ENCODE measurements at places on chromosomes 11 and 22.

DNA sequence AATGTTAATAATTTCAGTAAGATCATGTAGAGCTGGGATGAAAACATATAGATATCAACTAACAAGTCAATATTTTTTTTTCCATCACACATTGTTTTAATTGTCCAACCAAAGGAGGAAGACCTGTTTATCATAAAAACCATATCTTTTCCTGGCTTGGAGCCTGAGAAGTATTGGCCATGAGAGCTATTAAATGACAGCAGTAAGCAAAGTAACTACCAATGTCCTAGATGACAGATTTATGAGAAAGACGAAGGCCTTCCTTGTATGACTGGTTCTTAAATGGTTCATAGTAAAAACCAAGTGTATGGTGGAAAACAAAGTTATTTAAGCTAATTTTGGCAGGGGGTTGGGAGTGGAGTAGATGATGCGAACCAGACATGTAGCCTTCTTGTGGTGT, 1147.1 kb upstream of the TENM4 start:
- no peak for DNase-seq

- no peak for DNase-seq
These were observed 863 bp downstream of the SIAE start for GRCh38 chr11:124672536-124673215.

DNA sequence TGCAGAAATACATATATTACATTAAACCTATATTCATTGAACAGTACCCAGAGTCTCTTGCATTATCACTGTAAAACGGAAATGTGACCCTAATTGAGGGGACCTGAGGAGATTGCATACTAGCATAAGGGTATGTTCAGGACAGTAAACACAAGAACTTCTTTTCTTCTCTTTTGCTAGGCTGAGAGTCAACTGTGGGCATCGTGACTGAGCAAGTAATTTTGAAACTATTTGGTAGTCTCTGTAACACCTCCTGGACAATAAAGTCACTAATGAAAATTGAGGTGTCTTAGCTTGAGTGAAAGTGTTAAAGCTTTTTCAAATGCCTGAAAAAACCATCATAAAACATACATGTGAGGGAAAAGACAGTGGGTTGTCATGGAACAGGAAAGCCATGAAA, 90.9 kb downstream of the PDHX start:
- no peak for DNase-seq

GRCh38 chr11:35850191-35850590, 93.7 kb upstream of the LDLRAD3 start:
- DNase-seq, result no peak

GRCh38 chr22:23523713-23524112, 56.4 kb downstream of the IGLL1 start:
- no peak for DNase-seq

DNA sequence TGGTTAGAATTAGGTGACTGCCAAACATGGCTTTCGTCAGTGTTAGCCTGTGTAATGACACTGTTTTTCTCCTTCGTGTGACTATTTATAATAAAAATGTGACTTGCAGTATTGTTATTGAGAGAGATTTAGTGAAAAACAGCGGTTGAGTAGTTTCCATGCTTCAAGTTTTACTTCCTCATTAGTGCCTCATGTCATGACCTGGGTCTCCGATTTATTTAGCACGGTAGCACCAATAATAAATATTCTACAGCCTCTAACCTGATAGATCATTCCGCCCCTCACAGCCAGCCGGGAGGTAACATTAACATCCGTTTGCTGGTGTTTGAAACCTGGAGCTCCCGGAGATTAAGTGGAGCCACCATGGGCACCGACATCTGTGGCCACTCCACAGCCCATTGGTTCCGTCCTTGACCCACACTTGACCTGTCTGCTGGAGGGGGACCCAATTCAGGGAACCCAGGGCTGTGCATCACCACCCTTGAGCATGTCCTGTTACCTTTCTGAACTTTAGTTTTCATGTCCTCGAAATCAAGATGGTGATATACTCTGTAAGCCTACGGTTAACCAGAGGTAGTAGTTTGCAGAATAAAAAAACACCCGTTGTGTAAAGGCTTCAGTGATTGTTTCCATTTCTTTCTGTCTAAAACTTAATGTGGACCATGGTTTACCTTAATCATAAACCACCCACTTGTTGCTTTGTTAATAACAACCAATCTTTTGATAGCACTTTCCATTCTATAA, 104.1 kb downstream of the ATXN10 start:
- DNase-seq, result no peak

GRCh38 chr11:34309965-34310364, 47.8 kb downstream of the ABTB2 start:
- no peak for DNase-seq

- no peak for DNase-seq
These were observed 603 bp upstream of the ZFTA start for GRCh38 chr11:63769042-63769713.

DNA sequence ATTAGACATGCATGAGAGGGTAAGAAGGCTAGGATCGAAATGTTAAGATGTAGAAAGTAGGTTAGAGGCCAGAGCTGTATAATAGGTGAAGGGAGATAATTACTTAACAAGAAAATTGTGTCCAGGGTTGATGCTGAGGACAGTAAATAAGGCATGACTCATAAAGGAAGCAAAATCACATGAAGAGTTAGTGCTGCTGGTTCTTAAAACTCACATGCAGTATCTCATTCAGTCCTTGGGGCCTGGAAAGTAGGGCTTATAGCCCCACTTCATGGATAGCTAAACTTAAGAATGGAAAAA, 130.2 kb downstream of the NCAM1 start:
- no peak for DNase-seq

DNA sequence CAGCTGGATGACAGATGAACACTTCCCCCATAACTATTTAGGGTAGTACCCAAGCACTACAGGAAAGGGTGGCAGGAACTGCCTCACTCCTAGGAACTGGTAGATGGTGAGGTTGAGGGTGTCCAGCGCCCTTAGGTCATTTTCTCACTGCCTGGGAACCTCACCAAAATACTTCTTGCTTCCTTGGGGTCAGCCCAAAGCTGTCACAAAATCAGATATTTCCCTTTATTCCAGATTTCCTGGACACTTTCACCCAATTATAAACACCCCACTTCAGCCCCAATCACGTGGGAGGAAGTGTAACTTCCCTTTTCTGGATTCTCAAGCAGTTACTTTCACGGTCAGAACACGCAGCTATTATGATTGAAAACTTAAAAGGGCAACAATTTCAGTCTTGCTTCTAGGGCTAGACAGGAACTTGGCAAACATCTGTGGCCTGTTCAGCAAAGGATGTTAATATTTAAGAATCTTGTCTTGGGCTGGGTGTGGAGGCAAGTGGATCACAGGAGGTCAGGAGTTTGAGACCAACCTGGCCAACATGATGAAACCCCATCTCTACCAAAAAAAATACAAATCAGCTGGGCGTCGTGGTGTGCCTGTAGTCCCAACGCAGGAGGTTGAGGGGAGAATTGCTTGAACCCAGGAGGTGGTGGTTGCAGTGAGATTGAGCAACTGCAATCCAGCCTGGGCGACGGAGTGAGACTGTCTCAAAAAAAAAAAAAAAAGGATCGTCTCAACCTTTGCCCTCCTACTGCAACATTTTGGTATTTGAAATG, 4.0 kb downstream of the FTH1 start:
- DNase-seq, result no peak

DNA sequence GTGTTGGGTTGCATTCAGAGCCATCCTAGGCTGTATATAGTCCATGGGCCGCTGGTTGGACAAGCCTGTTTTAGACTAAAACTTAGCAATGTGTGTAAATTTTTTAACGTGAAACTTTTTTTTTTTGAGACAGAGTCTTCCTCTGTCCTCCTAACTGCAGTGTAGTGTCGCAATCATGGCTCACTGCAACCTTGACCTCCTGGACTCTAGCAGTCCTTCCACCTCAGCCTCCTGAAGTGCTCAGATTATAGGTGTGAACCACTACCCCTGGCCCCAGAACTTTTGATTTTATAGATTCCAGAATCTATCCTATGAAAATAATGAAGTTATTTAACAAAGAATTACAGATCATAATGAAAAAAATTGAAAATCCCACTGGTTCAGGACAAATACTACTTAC, 29.9 kb upstream of the PANX2 start:
- no peak for DNase-seq

DNA sequence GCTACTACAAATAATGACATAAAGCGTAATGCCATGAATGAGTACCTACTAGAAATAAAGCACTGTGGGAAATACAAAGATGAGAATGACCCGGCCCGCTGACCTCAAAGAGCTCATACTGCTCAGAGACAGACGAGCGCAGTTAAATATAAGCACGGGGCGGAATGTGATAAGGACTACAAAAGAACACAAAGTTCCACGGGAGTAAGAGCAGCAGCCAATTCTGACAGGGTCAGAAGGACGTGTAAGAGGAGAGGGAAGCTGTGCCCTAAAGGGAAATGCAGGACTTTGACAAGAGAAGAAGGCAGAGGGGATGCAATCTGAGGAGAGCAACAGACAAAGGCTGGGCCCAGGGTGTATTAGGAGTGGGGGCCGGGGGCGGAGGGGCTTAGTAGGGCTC, 314.6 kb downstream of the LARGE1 start:
- DNase-seq, result no peak

DNA sequence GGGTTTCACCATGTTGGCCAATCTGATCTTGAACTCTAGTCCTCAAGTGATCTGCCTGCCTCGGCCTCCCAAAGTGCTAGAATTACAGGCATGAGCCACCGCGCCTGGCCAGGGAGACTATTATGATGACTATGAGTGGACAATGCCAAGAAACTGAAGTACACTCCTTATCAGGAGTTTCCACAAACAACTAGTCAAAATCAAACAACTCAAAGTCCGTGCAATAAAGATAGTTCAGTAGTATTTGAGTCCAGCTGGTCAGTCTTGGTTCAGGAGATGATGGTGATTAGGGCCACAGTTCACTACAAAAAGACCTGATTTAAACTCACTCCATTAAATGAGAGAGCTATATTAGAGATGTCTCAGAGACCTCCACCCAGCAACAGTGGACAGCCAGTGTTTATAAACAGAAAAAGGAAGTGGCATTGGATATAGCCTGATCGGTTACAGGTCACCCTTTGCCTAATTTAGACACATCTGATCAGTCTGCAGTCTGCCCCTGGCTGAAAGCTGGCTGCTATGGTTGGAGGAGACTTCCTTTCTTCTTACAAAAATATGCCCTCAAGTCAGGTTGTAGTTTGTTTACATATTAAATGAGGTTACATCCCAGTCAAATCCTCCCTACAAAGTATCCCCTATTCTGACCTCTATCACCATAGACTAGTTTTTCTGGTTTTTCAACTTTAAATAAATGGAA, 17.0 kb downstream of the CD3E start:
- no peak for DNase-seq

- DNase-seq, result no peak
These were observed 64.9 kb downstream of the ENDOD1 start for GRCh38 chr11:95154514-95154913.

DNA sequence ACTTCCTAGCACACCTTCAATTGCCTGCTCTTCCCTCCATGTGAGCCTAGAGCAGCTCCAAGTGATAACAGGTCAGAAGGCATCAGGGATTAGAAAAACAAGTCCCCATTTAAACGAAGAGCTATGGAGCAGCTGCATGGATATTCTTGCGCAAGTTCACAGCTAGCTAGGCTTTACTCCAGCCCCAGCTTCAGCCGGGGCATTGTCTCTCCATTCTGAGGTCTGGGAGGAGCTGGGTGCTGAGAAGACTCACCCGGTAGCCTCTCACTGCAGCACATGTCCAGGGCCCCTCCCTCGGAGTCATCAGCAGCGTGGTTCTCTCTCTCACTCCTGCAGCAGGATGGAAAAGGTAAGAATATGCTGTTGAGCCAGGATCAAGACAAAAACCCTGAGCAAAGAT, 26.0 kb downstream of the PTPN5 start:
- no peak for DNase-seq

- no peak for DNase-seq
These were observed 58.7 kb downstream of the DENND5A start for GRCh38 chr11:9206496-9206895.

DNA sequence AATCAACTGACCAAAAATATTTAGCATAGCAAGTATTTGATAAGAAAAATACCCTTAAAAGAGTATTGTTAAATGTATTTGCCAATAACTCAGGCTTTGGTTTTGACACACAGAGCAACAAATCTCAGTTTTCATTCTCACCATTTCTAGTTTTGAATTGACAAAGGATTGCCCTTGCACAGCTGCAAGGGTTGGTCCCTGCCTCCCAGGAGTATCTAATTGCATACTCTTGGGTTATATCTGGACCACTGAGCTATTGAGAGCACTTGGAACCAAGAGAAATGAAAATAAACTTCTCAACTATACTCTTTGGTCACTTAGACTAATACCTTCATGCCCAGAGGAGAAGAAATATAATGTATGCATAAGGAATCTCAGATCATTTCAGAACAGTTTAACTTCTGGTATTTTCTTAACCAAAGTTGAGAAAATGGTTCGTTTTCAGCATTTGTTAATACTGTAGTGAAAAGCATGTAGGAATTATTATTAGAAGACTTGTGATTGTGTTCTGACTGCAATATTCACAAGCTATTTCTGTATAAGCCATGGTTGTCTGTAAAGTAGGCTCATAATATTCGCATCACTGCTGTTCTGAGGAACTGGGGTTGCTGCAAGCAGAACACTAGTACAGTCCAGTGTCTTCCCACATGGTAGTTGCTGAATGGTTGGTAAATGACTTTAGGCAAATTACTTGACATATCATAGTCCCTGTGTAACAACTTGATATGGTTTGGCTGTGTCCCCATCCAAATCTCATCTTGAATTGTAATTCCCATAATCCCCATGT, 7.9 kb downstream of the C2CD3 start:
- no peak for DNase-seq

DNA sequence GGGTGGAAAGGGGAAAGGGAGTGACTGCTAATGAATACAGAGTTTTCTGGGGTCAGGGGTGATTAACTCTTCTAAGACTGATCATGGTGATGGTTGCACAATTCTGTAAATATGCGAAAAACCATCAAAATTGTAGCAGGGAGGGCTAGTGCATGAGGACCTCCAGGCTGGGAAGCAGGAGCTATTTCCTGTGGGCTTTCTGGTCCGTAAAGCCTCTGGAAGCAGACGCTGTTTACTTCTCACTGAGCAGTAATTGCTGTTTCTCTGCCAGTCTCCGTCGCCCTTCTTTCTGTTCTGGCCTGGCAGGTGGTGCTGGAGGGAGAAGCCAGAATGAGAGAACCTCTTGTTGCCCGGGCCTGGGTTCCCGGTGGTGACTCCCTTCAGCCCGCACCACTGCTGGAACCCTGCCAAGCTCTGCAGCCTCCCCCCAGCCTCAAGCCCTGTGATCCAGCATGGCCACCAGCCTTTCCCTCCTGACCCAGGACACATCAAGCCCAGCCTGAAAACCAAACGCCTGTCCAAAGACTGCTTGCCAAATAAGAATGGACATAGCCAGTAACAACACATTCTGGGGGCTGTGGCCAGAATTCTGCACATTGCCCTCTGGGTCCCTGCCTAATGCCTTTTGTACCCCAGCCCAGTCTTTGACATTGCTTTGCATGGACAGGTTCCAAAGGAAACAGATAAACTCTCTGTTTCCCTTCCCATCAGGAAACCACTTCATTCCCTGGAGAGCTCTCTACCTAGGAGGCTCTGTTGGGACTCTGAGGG, 201.0 kb upstream of the NAV2 start:
- no peak for DNase-seq

GRCh38 chr22:22180738-22181285, 63.8 kb upstream of the VPREB1 start:
- no peak for DNase-seq

Data from activated CD4-positive, CD25-positive, alpha-beta regulatory T cell treated with anti-CD3 and anti-CD28 coated beads, Interleukin-2, amount 50 U/mL, for 16 hours (primary cell).